ENCODE measurements at places on chromosomes 11 and 22.

DNA sequence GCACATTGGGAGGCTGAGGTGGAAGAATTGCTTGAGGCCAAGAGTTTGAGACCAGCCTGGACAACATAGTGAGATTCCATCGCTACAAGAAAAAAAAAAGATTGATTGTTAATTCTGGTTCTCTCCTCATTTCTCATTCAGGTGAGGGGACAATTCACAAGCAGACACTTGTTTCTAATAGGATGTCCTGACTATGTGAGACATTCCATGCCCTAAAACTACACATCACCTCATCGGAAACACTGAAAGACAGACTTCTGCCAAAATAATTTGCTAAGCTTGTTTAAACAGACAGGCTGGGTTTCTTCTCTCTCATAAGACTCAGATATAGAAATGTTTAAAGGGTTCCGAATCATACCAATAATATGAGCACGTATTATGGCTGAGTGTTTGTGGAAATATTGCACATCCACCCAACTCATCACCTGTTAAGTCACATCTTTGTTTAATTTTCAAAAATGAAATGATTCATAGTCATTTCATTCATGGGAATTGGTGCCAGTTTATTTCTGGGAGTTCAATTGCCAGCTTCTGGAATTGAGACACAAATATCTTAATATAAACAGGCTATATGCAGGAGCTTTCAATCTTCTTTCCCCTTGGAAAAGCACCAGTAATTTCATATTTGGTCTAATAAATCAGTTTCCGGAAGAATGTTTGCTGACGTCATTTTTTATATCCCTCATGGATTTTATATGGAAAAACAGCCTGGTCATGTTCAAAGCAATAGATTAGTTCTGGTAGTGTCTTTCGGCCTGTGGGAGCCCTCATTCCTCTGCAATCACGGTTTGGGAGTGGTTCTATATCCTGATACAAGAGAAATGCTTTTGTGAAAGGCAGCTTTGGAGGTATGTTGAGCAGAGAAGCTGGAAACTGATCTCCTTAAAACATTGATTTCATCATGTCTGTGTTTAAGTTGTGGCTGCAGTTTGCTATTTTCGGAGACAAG, 87.0 kb downstream of the BDNF start:
- DNase-seq = no peak

DNA sequence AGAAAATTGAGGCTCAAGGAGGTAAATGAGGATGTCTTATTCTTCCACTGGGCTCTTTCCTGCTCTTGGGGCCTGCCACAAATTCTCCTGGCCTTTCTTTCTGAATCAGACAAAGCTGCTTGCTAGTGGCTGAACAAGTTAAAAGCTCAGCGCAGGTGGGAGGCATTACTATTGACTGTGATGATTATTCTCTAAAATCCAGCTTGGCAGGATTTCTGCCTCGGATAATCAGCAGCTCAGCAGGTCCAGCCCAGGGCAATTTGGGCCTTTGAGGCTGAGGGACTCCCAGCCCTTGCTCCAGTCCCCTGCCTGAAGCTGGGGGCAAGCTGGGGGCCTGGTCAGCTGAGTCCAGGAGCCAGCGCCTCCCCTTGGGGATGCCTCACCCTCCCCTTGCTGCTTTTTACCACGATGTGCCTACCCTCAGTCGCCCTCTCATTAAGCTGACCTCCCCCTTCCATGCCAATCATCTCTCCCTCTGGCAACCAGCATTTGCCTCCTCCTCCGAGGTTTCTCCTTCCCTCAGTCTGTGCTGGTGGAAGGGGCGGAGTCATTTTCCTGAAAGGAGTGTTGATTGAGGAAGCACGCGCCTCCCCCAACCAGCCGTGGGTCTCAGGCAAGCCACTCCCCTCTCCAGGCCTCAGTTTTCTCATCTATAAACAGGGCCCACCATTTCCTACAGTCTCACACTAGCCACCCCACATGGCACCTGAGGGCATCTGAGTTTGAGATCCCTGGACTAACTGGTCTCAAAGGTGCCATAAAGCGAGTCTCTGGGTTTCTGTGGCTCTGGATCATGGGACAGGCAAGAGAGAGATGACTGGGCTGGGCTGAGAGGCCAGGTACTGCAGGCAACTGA, 60.6 kb upstream of the PRDM11 start:
- DNase-seq = no peak

GRCh38 chr11:113651023-113651422, 55.1 kb downstream of the TMPRSS5 start:
- DNase-seq = no peak

DNA sequence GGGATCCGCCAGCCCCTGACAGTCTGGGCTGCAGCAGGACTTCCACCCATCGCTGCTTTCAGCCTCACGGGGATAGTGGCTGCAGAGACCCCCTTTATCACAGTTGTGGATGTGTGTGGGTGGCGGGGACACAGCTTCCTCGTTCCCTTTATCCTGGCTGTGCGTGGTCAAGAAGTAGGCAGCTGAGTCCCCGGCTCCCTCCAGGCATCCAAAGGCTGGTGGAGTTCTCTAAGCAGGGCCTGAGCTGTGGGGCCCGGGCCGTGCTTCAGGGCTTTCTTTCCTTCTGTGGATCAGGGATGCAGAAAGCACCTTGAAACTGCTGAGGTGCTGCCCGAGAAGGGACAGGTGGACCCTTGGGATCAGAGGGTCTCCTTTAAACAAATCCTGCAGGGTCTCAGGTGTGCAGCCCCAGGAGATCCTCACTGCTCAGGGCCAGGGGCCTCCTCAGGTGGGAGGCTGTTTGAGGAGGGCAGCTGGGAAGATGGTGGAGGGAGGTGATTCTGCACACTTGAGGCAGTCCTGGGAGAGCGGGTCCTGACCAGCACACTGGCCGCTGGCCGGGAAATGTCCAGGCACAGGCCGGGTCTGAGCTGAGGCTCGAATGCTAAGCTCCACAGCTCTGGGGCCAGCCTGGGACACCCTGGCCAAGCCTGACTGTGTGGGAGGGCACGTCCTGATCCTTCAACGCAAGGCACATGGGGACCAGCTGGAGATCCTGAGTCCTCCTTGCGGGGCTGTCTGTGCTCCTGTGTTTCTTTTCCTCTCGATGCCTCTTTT, 1024.3 kb downstream of the BRD1 start:
- DNase-seq = no peak

DNA sequence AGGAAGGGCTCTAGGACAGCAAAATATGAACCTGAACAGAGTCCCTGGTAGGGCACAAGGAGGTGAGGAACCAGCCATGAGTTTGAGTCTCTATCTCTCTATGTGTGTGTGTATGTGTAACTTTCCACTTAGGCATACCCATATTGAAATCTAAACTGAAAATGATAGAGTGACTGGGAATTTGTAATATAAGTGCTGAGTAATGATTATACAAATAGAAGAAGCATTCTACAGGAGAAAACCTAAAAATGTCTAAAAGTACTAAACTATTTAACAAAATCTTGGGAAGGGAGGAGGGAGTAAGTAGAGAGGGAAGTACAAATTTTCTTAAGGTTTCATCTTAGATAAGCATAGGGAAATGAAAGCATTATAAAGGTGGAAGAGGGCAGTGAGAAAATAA, 97.1 kb upstream of the ZC3H12C start:
- no peak for DNase-seq

DNA sequence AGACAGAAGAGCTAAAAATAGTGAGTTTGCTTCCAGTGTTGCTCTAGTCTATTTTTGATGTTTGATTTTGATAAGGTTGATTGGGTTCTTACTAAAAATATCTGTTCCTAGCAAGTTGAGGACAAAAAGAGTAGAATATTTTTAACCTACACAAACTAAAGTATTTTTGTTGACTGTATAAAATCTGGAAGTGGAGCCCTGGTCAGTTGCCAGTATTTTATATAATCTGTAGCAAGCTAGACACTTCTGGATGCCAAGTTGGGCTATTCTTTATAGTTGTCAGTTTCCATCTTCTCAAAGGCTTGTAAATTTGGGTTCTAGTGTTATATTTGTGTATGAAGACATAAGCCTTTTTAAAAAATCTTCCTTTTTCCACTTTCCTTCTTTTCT, 56.7 kb downstream of the HSD17B12 start:
- DNase-seq = no peak

- no peak for DNase-seq
Measured at GRCh38 chr11:12288931-12289666, 88.3 kb upstream of the PARVA start.

DNA sequence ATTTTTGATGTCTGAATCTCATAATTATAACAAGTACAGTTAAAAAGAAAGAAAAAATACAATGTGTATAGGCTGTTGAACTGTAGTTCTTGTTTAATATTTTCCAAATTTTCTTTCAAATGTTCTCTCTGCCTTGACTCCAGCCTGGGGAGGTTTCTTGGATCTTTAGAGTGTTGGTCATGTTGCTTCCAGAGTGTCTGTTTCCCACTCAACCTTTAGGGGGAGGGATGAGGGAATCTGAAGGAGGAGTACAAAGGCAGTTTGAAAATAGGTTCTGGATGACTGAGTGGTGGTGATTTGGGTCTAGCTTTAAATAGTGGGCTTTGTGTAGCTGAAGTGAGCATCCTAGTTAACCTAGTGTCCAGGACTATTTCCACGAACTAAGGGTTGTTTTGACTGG, 2.0 kb downstream of the CTNND1 start:
- no peak for DNase-seq
